NCI-H1694 treated with DMSO at 0.1 percent for 48 hours (cell line): ENCODE measurements at places on chromosomes 5 and 9.

DNA sequence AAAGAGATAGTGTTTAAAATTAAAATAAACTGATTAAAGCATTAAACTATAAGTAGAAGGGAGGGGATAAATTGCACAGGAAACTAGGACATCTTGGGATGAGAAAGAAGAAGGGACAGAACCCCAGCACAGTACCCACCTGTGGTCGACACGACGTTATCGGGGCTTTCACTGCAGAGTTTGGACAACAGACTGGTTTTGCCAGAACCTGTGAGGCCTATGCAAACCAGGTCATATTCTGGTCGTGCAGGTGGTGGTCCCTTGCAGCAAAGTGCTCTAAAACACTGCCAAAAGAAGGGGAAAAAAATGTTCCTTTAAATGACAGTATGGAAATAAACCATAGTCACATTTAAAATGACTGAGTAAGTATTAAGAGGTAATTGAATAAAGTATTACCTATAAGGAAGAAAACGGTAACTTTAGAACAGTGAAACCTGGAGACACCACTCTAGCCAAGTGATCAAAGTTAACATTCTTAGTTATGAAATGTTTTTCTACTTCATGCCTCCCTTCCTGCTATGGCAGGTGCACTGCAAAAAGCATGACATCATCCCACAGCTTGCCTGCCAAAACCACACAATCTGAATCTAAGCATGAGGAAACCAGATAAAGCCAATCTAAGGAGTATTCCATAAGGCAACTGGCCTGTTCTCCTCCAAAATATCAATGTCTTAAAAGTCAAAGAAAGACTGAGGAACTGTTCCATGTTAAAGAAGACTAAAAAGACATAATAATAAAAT, 138.6 kb downstream of the ARL15 start:
- DNase-seq = no peak

DNA sequence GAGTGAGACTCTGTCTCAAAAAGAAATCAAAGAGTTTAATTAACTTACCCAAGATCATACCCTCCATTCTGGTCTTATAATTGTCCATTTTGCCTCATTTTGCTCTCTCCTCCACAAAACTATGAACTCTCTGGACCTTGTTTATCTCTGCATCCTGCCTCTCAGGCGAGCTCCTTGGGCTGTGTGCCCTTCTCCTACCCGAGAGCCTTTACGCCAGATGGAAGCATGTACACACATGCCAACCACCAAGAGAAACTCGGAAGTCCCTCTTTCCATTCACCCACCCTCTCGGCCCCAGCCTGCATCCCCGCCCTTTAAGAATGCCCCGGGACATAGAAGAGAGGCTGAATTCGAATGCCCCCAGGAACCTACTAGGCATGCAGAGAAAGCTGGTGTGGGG, 25.9 kb downstream of the CPLX2 start:
- DNase-seq = no peak

DNA sequence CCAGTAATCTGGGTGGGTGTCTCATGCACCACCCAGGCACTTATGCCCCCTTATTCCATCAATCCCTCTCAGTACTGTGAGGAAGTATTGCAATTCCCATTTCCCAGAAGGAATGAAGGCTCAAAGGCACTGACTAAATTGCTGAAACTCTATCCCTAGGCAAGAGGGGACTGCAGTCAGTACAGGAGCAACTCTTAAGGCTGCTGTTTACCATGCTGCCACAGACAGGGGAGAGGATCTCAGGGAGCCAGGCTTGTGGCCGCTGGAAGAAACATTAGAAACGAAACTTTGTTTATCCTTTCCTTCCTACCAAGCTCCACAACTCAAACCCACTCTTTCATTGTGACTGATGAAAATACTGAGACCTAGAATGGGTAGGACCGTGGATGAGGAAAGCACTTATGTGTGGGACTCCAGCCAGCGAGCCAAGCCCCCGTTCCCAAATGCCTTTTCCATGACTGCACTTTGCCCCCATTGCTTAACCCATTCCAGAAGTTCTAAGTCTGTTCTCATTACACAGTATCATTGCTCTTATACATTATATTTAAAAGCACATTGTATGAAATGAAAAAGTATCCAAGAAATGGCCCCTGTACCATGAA, 54.3 kb downstream of the TLE1 start:
- DNase-seq = no peak

GRCh38 chr9:135670721-135671590, 7.8 kb downstream of the LCN9 start:
- DNase-seq = no peak

GRCh38 chr5:891837-892393, 686 bp downstream of the BRD9 start:
- DNase-seq = peak; percentile 58

DNA sequence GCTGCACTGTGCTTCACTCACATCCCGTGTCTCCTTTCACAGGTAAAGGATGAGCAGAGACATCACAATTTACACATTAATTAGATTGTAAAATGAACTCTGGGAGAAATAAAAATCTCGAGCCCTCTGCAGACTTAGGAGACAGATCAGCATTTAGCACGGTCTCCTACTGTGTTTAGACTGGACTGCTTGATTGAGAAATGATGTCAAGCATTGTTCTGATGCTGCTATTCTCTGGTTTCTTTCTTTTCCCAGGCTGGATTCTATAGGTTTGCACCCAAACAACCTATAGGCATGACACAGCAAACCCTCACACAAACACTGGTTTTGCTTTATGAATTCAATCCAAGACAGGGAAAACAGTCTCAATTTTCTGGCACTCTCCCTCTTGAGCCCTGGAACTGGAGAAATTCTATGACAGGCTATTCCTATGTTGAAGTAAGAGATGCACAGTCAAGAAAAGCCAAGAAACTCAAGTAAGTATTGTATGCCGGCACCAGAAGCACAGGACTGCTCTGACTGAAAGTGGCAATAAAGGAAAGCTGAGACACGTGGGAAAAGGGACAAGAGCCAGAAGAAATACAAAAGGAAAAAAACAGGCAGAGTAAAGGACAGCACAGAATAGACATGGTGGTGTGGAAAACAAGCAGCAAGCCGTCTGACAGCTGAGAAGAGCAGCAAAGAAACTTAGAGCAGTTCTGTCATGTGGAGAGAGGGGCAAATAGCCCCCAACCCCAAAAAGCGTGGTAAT, 24.8 kb upstream of the ERAP2 start:
- DNase-seq = no peak

GRCh38 chr5:71986101-71986500, 121.2 kb upstream of the MAP1B start:
- no peak for DNase-seq

DNA sequence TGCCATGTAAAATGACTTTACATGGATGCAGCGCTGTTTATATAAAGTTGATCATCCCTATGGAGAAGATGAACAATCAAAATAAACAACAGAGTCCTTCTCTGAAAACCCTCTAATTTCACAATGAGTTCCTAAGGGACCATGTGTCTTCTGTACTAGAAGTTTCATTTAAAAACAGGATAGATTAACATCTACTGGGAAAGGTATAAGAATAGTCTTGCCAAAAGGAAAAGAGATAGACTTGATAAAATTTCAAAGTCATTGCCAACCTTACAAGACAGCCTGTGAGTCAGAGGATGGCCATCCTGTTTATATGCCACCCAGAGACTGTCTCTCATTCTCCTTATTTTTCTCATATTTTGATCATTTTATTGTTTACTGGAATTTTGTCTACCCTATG, 367.1 kb upstream of the PDE4D start:
- no peak for DNase-seq
